ENCODE measurements at places on chromosomes 13 and 19.

DNA sequence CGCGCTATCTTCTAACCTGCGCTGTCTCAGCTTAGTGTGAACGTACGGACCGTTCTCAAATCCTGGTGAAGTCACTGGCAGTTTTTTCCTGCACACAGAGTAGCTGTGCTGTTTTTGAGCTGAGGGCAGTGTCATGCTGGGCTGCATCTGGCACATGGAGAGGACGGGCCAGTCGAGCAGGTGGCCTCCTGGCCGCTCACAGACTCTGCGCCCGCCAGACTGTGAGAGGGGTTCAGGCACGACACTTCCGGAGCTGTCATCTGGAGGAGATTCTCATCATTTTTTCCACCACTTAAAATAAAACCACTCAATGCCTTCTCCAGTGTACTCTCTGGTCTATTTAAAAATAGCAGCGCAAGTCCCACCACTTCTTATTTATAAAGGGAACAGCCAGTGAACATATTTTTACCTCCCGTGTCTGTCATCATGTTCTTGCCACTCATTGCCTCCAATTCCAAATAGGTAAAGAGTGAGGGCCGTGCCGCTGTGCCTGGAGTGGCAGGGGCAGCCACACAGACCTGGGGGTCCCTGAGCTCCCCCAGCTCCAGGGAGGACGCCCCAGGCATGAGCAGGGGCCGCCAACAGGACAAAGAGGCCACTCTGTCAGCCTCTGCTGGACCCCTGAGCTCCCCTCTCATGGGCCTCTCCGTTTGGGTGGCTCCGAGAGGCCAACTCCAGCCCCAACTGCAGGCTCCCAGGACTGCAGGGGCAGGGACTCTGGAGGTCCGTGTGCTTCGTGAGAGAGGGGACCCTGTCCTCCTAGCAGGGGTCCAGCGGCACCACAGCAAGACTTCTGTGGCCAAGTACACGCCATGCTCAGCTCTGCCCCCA is 36.9 kb upstream of the GRTP1 start:
- no peak for DNase-seq

GRCh38 chr13:110248449-110249143 is 58.4 kb downstream of the COL4A1 start:
- no peak for DNase-seq

DNA sequence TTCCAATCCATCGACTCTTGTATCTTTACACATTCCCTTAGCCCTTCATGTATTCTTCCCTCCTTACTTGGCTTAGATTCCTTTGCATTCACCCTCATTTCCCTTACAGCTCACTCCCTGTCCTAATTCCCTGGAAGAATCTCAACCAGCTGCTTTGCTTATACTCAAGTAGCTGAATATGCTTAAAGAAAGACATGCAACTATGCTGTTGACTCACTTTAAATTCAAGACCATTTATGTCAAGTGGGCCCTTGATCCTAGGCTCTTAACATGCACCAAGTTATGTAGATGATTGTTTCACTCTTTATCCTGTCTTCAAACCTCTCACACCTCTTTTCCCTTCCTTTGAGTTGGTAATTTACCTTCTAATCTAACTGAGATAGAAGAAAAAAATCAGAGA is 7.4 kb downstream of the CCDC122 start:
- DNase-seq: no peak

GRCh38 chr19:35116072-35116801 is 614 bp downstream of the FXYD3 start:
- no peak for DNase-seq

GRCh38 chr19:49057636-49058234 is at the start of gene CGB7:
Gene CGB7, minus strand, starts transcription at chr19:49057749. Its CDS starts 2,374 bp downstream, at chr19:49055375.
- DNase-seq: no peak

DNA sequence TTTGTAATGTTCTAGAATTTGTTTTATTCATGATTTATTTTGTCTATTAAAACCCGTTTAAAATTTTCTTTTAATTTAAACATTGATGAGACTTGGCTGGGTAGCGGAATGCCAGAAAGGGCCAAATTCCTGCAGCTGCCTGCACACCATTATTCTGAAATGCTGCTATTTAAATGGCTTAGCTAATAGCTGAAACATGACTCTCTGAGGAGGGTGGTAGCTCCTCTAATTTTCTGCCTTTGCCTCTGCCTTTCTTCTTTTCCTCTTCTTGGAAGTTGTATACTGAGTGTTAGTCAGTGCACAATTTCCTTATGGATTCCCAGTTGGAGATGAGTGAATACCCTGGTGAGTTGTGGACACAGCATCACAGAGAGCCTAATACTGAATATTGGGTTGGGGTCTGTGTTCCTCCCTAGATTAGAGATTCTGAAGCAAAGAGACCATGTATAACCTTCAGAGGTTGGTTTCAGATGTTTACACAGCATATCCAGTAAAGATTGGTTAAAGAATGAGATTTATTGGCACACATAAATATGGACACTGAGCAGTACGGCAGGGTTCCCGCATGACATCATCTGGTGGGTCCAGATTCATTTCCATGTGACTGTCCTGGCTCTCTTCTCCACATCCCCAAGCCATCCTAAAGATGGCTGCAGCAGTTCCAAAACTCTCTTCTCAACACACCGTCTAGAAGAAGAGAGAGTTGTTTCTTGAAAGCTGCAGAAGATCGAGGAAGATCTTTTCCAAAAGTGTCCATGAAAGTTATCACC is 55.9 kb downstream of the MTUS2 start:
- DNase-seq: no peak

DNA sequence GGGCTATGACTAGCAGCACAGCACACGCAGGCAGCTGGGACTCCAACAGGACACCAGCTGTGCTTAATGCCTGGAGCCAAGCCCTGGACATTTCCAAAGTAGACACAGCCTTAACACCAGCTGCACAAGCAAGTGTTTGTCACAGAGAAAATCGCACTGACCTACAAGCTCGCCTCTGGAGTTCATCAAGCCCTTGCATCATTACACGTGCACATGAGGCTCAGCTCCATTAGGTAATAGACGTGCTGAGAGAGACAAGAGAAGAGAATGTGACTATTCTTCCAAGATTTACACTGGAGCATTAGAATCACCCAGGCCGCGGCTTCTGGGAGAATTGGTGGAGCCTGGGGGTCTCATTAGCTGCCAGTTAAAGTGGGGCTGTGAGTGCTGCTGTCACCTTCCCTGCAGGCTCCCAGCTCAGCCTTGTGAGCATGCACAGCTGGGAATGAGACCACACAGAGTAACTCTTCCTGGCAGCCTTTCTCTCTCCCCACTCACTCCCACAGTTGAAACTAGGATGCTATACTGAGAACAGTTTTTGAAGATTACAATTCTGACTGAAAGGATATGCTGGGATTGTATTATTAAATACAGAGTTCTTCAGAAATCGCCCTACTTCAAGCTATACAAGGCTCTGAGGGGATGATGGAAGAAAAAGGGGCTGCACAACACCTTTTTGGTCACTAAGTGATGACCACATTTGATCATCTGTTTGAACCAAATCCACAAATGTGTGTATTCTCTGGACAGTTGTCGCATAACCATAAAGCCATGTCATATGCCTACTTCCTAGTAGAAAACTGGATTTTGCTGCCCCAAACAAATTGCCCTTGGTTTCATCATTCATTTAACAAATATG is 10.5 kb downstream of the STOML3 start:
- no peak for DNase-seq

DNA sequence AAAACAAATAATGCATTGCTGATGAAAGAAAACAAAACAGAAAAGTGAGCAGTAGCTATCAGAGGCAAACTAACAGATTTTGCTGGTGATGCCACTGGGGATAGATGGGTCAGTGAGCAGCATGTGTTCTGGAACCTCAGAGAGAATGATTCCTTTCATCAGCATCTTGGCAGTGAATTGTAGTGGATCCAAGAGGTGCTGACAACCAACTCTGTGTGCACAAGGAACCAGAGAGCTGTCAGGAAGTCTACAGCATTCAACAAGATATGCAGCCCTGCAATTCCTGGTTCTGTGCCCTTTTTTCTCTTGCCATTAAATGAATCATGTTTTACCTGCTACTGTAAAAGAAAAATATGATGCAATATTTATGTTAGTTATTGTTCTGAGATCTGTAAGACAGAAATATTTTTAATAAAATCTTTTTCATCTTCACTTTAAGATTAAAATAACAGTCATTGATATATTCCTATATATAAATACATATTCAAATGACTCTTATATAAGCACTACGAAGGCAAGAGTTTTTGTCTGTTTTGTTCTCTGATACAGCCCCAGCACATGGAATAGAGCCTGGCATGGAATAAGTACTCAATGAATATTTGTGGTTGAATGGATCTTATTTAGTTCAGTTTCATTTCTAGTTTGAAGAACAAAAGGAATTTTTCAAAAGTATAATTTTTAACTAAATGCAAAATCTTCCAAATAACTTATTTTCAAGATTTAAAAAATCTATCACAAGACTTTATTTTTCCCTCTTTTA is 80.8 kb downstream of the FREM2 start:
- no peak for DNase-seq

DNA sequence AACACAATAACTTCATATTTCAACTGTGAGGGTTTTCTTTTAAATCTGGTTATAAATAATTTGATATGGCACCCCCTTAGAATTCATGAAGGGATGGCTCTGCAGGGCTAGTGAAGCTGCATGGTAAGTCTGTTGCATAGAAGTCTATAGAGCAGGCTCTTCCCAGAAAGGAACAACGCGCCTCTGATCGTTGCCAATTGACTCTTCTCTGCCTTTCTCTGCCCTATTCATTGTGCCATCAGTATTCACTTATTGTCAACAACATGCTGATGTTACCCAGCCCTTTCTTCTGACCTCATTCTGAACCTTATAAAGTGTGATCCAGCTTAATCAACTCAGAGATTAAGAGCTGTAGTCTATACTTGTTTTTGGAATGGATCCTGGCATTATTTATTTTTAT is 16.3 kb upstream of the DCT start:
- DNase-seq: no peak

DNA sequence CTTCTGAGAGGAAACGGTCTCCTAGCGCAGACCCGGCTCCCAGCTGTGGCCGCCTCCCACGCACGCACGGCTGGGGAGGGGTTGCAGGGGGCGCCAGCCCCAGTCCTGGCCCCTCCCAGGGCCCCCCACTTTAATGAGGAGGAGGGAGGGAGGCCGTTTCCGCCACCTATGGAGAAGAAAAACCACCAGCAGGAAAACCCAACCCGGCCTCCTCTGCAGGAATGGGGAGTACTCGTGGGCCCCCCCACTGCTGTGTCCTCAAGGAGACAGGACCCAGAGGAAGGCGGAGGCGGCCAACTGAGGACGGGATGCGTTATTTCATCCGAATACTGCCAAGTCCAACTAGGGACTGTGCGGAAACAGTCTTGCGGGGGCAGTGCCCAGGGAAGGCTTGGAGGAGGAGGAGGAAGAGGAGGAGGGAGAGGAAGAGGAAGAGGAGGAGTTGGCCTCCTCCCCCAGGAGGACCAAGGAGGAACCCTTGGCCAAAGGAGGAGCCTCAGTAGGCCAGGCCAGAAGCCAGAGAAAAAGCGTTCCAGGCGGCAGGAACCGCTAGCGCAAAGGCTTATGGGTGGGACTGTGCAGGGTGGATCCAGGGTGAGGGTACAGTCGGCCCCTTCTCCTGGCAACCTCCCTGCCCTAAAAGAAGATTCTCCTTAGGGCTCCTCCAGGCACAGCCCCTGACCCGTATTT is 3.9 kb upstream of the SSBP4 start:
- DNase-seq: no peak

DNA sequence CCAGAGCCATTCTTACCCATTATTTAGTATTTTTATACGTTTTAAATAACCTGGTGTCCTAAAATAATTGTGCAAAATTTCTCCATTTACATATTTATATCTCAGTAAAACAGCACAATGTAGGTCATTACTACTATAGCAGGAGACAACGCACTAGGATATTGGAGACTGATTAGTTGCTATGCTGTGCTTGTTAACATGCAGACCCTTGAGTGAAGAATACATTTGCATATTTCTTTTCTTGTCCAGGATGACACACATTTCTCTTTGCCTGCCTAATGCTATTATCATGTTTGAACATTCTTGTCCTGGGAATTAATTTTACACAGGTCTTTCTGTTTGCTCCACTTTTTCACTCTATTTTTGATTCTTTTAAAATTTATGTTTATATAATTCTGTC is 823.8 kb upstream of the ATXN8OS start:
- DNase-seq: no peak
